Activated effector memory CD4-positive, alpha-beta T cell treated with Interleukin-2 at 50 U/mL for 16 hours (primary cell): ENCODE measurements at places on chromosomes 7 and 10.

DNA sequence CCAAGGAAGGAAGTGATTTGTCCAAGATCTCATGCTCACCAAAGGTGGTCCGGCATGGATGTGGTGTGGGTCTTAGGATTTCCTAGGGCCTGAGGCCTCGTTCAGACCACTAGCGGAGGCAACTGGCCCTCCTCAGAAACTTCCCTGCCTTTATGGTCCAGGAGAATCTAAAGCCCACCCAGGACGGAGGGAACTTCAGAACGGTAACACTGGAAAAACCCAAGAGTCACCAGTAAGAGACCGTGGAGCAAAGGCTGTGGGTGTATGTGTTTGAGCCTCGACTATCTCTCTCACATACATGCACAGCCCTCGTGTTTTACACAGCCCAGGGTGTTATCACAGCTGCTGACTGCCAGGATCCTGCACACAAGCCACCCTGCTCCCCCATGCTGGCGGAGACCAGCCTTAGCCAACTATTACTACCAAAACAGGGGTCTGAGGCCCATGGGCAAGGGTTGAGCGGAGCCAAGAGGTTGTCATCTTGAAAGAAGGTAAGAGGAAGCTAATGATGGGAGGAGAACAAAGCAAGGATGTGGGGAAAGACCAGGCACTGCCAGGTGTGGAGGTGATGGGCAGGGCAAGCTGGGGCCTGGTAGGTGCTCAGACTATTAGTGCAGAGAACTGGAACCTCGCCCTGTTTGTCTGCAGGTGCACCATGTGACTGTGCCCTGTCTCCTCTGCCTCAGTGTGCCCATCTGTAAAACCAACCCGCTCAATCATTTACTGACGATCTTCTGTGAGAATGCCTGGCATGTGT lies 170.2 kb upstream of the ZMIZ1 start:
- no peak for DNase-seq

- no peak for DNase-seq
Observed at GRCh38 chr10:114401195-114401791, 3.0 kb downstream of the AFAP1L2 start.

DNA sequence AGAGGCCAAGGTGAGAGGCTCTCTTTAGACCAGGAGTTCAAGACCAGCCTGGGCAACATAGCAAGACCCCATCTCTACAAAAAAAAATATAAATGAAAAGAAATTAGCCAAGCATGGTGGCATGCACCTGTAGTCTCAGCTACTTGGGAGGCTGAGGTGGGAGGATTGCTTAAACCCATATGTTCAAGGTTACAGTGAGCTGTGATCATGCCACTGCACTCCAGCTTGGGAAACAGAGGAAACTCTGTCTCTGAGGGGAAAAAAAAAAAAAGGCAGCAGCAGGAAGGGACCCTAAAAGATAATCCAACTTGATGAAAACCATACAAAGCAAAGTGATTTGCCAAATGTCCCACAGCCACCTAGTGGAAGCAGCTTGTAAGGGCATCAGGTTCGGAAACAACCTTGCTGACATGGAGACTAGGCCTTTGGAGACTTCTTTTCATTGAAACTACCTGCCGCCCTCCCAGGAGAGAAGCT lies 15.6 kb upstream of the PBLD start:
- DNase-seq: peak; percentile 18

- no peak for DNase-seq
Observed at GRCh38 chr10:42476101-42476500, 162.3 kb downstream of the ZNF33B start.
